Stimulated activated CD8-positive, alpha-beta memory T cell treated with anti-CD3 and anti-CD28 coated beads, Interleukin-12 subunit alpha, Interleukin-12 subunit beta, amount 100 ng/mL, for 4 hours (primary cell): ENCODE measurements at places on chromosomes 5 and 9.
A peak's percentile ranks its signal among the peaks of the same experiment; 100 is the strongest.

DNA sequence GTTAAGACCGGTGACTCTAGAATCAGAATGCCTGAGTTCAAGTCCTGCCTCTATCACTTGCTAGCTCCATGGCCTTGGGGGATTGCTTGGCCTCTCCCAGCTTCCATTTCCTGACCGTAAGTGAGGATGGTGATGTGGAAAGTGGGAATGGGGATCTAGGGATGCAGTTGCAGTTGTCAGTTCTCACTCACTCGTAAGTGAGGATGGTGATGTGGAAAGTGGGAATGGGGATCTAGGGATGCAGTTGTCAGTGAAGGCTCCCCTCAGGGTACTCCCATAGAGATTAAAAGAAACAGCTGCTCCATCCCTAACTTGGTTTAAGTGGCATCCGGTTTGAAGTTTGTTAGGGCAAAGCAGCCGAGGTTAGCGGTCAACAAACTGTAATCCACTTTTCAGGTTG, 3.0 kb upstream of the IL9 start:
- DNase-seq: no peak

- no peak for DNase-seq
These were observed 271.2 kb downstream of the SLIT3 start for GRCh38 chr5:169029661-169030274.

- DNase-seq: peak; percentile 29
These were observed 7.2 kb upstream of the RNF38 start for GRCh38 chr9:36407122-36407723.

GRCh38 chr5:157886796-157887380, 27.9 kb upstream of the CLINT1 start:
- DNase-seq: no peak

GRCh38 chr9:28539434-28540070, 966.3 kb upstream of the C9orf72 start:
- DNase-seq: no peak

GRCh38 chr9:95230046-95230445, 87.5 kb downstream of the FANCC start:
- no peak for DNase-seq

- DNase-seq: no peak
These were observed 50.8 kb downstream of the ALDH7A1 start for GRCh38 chr5:126544087-126544740.

GRCh38 chr9:106146886-106147285, 452.5 kb downstream of the TMEM38B start:
- DNase-seq: no peak

DNA sequence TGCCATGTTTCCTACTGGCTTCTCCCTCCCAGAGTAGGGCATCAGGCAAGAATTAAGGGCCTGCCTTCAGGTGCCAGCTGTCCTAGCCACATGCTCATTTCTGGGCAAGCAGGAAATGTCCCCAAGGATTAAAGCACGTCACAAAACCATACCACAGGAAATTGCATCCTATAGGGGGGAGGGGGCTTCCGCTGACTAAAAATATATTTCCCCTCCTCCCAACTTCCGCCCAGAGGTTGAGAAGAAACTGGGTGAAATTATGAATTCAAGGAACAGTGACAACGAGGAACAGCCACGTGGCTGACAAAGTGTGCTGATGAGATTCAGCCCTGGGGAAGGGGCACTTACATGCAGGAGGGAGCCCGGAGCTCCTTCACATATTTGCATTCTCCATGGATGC, 4.1 kb downstream of the HBEGF start:
- no peak for DNase-seq

DNA sequence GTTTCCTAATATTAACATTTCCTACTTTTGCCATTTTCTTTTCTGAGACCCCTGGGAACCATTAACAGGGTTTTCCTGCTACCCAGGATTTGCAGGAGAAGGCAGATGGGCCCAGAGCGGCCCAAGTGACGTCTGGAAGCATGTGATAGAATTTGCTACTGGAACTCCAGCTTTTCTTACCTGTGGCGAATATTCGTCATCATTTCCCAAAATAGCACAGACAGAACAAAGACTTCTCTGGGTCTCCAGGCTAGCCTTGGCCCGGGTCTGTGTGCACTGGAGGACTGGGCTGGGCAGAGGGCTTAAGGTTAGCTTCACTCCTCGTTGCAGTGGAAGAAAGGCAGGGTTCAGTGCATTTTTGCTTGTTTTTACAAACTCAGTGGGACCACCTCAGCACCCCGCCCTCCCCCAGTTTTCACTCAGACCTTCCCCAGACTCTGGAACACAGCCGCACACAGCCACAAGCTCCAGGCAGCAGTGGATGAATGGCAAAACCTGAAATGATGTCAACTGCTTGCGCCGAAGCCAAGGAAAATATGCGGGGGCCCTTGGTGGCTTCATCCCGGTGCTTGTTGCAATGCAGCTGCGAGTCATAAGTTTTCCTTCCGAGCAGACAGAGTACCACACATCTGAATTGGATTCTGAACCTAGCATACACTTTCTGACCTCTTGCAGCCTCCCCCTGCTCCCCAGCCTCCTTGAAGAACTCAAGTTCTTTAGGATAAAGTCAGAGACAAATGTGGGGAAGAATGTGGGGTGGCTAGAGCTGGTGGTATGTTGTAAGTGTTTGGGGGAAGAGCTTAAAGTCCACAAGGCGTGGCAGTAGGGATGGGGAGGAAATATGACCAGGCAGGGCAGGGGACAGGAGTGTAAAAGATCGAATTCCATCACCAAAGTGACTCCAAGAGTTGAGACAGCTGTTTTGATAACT, 586.0 kb downstream of the CCDC171 start:
- DNase-seq: no peak

DNA sequence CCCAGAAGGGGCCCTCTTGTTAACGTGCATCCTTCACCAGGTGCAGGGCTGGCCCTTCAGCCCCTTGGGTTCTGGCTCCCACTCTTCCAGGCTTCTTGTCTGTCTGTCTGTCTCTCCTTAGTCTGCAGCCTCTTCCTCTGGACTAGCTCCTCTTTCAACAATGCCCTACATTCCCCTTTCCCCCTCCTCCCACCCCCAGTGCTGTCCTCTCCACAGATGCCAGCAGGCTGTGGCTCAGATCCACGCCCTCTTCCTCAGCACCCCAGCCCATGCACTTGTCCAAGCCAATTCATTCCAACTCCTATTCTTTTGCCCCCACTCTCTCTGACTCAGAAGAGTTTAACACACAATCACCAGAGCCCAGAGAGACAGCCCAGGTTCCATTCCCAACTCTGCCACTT, 45.2 kb upstream of the ALDH1B1 start:
- DNase-seq: no peak

GRCh38 chr5:56003679-56004078, 8.9 kb upstream of the IL6ST start:
- no peak for DNase-seq

DNA sequence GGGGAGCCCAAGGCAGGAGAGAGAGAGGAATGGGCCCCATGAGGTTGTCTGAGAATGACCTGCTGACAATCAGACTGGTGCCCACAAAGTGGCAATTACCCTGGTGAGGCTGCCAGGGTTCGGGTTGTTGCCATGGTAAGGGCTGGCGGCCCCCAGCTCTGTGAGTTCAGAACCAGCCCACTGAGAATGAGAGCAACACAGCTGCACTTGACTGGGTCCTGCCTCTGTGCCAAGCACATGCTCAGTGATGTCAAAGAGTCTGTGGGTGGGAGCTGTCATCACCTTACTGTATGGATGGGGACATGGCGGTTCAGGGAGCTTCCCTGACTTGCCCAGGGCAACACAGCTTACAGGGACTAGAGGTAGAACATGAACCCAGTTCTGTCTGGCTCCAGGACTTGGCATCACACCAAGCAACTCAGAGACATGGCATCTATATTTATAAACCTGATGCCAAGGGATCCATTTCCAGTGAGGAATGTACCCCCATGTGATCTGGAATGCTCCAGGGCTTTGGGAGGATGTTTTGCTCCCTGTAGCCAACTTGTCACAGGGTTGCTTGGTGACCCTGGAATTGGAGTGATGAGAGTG, 38.2 kb upstream of the TEX48 start:
- no peak for DNase-seq

GRCh38 chr9:127075624-127076372, 46.6 kb downstream of the ANGPTL2 start:
- no peak for DNase-seq

GRCh38 chr5:109410389-109411148, 795 bp upstream of the PJA2 start:
- peak; percentile 24 for DNase-seq

DNA sequence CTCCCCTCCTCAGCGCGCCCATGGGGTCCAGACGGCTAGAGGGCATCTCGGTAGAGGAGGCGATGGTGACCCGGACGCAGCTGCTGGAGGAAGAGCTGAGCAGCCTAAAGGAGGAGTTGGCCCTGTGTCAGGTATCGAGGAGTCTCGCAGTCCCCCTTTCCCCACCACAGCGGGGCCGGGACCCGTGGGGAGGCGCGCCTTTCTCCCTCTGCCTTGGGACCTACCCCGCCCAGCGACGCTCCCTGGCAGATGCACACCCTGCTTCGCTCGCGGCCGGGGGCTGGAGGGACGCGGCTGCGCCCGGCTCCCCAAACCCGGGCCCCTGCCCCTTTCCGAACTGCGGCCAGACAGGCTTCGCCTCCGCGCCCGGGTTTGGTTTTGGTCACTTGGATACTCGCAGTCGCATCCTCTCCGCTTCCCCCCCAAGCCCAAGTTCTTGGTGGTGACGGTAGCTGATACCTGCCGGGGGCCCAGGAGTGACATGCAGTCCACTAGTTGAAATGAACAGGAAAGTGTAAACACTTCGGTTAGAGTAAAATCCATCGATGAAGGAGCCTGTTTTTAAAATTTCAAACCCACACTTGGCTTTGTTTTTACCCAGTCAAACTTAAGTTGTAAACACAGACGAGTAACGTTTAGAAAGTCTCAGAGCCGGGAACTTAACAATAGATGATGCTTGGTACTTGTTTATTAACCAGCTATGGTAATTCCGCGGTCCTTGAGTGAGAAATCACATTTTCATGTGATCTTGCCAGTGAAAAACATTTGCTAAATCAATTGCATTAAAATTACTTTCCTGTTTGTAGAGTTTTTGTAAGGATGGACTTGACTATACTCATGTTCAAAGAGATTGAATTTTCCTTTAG, 688 bp downstream of the CNTLN start:
- no peak for DNase-seq

DNA sequence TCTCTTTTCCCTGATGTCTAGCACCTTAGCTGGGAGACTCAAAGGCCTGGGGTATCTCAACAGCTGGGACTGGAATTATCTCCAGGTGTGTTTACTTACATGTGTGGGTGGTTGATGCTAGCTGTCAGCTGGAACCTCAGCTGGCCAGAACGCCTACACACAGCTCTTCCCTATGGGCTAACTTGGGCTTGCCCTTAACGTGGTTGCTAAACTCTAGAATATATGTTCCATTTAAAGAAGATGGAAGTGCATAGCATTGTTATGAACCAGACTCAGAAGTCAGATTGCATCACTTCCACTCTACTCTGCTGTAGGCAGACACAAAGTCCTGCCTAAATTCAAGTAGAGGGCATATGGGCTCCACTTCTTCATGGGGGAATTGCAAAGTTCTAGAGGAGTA, 29.3 kb downstream of the SGCD start:
- DNase-seq: no peak

DNA sequence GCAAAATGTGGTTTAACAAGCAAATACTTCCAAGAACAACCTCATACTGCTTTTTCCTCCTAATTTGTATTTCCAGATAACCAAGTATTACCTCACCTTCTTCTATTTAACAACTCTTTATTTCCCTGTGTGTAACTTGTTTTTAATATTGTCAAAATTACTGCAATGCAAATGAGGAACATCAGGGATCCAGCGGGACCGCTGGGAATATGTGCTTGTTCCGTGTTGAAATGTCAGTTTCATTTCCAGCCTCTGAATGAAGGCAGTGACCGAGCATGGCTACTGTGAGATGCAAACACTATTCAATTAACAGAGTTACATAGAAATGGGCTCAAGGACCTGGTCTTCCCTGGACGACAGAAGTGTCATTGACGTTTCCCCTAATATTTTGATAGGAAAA, 110.8 kb upstream of the CTSL start:
- DNase-seq: no peak

DNA sequence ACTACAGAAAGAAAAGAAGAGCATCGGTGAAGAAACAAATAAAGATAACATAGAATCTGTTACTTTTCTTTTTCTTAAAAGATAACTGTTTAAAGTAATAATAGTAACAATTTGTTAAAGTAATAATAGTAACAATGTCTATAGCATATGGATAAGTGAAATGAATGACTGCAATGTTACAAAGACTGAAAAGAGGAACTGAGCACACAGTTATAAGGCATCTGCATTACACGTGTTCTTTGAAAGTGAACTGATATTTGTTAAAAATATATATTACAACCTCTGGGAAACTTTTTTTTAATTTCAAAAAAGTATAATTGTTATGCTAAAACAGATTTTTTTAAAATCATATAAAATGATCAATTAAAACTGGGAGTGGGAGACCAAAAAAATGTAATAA, 88.4 kb upstream of the FST start:
- DNase-seq: no peak

GRCh38 chr5:73981704-73982103, 355.7 kb downstream of the ARHGEF28 start:
- no peak for DNase-seq

DNA sequence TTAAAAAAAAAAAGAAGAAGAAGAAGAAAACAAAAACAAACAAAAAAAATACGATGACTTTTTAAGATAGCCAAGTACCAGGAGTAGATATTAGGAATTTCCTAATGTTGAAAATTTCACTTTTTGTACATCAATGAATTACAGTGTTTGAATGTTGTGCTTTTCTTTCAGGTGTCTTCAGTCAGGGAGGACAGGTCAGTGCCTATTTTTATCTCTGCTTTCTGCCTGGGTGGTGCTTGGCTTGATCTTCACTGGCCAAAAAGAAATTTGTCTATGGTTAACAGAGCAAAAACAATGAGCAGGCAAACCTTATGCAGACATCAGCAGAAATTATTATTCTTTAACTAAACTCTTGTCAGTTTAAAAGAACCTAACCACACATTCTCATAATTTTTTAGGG, 3.0 kb downstream of the SPINK6 start:
- DNase-seq: no peak

DNA sequence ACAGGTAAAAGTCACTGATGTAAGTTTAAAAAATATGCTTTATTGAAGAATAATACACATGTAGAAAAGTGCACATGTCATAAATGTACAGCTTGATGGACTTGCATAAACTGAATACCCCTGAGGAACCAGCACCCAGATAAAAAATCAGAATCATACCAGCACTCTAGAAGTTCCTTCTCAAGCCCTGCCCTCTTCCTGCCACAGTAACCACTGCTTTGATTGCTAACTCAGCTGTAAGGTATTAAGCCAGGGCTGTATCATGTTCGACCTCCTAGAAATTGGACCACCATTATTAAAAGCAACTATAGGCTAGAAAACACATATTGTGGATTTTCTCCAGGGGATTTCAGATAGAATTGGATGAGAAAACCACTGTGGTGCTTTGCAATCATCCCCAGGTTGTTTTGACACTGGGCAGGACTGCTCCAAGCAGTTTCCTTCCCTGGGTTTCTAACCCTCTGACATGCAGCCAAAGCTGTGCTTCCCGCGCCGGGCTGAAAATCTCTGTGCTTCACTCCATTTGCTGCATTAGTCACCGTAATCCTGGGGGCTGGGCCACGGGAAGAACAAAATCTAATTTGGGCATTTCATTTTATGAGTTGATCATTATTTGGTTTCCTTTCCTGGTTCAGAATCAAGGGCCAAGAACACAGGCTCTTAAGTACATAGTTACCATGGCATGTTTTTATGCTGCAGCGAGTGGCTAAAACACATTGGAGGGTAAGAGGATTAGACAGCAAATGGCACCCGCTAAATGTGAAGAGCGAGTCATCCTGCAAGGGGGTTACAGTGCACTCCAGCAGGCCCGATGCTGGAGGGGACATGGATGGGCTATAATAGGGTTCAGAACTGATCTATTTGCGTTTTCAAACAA, 139.4 kb upstream of the IL12B start:
- no peak for DNase-seq

GRCh38 chr5:170527991-170528390, 24.2 kb downstream of the KCNIP1 start:
- no peak for DNase-seq
